ENCODE measurements at places on chromosomes 13 and 19.
A peak's percentile ranks its signal among the peaks of the same experiment; 100 is the strongest.

DNA sequence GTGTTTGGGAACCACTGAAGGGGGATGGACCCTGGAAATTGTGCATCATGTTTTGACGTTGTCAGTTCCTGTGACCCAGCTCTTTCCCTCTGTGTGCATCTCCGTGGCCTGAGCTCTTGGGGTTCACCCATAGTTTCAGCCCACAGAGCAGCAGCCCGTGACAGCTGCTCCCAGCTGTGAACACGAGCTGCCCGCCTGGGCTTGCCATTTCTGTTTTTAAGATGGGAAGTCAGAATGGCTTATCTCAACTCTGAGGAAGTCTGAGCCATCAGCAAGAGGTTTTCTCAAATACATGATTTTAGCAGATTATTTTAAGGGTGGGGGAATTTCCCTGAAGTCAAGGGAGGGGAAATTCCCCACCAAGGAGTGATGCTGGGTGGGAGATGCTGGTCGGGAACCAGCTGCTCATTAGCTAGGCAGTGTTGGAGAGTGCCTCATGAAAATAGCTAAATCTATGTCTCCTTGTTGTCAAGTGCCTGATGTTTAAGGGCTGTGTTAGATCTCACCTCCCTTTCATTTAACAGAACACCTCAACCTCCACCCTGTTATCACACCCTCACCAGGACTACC is 34.8 kb upstream of the C1QTNF9 start:
- peak; percentile 71 for DNase-seq

DNA sequence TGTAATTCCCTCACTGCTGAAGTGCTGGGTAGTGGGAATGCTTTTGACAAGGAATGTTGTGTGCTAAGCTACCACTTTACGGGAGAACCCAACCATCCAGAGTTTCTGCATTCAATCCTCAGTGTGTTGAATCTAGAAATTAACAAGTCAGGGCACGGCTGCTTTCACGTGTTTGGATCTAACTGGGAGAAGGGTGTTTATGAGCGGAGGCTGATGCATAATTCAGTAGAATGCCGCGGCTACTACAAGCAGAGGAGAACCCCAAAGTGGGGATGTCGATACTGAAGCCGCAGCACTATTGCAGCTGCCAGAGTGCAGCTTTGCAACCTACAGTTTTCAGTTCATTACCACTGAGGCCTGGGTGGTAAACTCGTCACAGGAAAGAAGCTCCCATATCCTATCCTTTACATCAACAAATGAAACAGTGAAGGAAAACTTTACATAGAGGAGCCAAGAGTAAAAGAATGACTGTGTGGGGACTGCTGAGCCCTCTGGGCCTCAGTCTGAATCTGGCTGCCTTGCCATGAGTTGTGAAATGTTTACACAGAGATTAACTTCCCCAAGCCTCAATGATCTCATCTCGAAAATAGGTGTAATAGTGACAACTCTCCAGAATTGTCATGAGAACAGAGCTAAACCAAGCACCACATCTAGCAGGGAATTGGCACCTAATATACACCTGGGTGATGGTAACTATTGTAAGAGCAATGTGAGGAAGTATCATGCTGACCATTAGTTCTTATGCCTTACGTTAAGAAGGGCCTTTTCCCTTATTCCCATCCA is 531.7 kb downstream of the MYO16 start:
- no peak for DNase-seq

DNA sequence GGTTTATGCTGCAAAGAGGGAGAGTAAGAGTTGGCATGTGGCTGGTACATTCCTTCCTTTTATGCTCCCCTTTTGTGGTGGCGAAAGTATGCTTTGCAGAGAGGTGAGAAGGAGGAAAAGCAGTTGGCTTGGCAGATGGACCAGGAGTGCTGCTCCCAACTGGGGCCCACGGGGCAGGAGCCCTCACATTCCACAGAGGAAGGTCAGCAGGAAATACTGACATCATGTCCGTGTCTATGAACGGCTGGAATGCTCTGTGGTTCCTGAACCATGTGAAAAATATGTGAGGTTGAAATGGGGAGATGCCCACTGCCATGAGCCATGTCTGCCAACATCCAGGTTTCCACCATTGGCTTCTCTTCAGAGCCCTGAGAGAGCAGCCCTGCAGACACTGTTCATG is 33.3 kb upstream of the GAS6 start:
- no peak for DNase-seq

GRCh38 chr13:28495538-28496187 is 735 bp upstream of the FLT1 start:
- no peak for DNase-seq

DNA sequence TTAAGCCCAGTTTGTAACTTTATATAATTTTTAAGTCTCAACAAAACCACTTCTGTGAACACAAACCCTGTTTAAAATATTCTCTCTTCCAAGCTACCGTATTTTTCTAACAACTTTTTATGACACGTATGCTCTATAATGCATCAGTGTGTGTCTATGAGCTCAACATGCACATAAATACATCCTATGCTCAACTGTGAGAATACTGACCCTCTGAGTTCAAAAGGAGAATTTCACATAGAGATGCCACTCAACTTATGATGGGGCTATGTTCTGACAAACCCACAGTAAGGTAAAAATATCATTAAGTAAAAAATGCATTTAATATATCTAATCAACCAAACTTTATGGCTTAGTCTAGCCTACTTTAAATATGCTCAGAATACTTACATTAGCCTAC is 1139.7 kb upstream of the SPRY2 start:
- no peak for DNase-seq

DNA sequence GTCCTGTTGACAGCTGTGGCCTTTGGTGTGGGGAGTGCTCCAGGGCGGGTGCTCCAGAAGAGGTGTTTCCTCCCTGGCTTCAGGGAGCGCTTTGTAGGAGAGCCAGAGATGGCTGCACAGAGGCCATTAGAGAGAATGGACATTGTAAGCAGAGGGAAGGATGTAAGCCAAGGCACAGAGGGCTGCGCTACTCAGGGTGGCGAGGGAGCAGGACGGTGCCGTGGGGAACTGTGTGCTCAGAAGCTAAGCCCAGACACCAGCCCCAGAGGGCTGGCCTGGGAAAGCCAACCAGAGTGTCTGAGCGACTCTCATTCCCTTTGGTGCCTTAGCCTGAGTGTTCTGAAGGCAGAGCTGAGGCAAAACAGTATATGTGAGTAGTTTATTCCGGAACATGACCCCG is 92.2 kb downstream of the TSHZ3 start:
- no peak for DNase-seq

GRCh38 chr13:60226507-60226906 is 62.8 kb upstream of the DIAPH3 start:
- DNase-seq: no peak

DNA sequence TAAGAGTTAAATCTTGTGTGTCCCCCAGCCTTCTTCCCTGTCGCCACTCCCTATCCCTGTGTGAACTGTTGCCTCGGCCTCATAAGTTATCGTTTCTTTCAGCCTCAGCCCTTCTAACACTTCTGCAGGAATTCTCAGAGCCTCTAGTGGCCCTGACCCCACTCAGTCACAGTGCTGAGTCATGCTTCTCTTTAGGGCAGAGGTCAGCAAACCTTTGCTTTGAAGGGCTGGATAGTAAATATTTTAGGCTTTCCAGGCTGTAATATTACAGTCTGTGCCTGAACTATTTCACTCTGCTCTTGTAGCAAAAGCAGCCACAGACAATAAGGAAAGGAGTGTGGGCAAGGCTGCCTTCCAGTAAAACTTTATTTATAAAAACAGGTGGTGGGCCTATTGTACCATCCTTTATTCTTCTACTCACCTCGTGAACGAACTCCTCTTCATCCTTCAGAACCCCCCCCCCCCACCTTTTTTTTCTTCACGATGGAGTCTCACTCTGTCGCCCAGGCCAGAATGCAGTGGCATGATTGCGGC is 22.1 kb downstream of the MYO9B start:
- no peak for DNase-seq

- peak; percentile 82 for DNase-seq
Observed at GRCh38 chr19:40614622-40615411, 13.6 kb downstream of the LTBP4 start.

DNA sequence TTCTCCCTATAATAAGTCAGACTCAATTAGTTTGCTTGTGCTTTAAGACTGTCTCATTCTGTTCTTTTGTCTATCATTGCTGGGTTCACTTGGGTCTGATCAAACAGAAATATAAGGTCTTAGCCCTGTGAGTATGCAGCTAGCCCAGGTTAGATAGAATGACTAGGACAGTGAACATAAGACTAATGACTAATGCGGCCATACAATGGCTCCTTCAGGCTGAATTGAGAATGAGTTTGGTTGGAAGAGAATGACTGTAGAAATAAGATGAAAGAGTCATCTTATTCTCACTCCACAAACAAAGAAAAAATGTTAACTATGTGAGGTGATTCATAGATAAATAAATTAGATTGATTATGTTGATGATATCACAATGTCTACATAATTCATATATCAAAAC is 50.1 kb upstream of the OBI1 start:
- DNase-seq: no peak

DNA sequence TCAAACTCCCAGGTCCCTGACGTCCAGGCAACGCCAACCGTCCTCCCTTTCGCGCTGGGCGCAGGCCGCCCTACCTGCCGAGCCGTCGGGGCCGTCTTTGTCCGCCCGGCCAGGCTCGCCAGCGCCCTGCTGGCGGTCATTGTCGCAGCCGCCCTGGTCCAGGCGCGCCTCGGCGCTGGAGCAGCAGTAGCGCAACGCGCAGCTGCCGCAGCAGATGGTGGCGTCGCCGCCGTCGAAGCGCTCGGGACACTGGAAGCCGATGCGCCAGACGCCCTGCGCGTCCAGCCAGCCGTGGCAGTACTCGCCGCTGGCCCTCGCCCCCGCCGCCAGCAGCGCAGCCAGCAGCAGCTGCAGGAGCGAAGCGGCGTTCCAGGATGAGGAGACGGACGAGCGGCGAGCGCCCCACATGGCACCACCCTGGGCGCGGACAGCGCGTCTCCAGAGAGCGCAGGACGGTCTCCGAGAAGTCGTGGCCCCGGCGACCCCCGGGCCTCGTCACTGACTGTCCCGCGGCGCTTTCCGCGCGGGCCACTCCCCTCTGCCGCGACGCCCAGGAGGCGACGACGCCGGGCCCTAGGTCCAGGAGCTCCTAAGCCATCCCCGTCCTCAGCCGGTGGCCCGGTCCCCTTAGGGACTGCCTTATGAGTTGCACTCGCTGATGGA is 1.1 kb downstream of the SHISA2 start:
- no peak for DNase-seq

- DNase-seq: no peak
Observed at GRCh38 chr13:66036024-66036614, 1194.0 kb downstream of the PCDH9 start.

GRCh38 chr19:31543456-31543855 is 194.2 kb upstream of the TSHZ3 start:
- no peak for DNase-seq

- no peak for DNase-seq
Observed at GRCh38 chr13:96274046-96274445, 184.1 kb downstream of the HS6ST3 start.

- DNase-seq: no peak
Observed at GRCh38 chr19:1254081-1254527, 5.7 kb downstream of the MIDN start.
